RPMI7951 (cell line): ENCODE measurements at places on chromosomes 5 and 9. TPM values are rescaled to one million over a fixed set of nuclear protein-coding genes. Genes with fewer than 3 reads are reported as not detected.

DNA sequence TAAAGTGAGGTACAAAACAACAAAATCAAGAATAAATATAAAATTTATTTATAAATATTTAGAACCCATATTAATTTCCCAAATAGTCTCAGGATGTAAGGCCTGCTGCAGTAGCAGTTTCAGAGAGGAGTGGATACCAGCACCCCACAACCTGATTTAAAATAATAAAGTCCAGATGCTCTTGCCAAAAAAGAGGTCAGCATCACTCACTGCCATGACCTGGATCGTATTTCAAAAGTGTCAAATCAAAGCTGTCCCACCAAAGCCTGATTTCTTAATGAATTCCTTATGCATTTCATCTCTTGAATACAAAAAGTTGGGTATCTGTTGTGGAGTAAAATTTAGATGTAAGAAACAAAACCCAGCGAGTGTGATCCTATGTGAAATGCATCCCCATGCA, 58.0 kb upstream of the ROR2 start:
- DNase-seq: peak; percentile 19

The PCDHGA2 gene
- total RNA-seq: 6.8 and 7.0 TPM in 2 replicates

The IL9 gene
- not detected in 2 replicates for total RNA-seq

DNA sequence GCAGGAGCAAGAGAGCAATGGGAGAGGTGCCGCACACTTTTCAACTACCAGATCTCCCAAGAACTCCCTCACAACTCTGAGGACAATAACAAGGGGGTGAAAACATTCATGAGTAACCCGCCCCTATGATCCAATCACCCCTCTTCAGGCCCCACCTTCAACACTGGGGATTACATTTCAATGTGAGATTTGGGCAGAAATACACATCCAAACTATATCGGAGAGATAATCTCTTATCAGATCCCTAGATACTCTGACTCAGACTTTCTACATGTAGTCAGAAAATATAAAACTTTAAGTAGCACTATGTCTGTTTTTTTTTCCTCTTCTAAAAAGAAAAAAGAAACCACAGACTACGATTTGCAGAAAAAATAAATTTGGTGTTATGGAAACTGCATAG, 1595.9 kb upstream of the NUDT12 start:
- no peak for DNase-seq

DNA sequence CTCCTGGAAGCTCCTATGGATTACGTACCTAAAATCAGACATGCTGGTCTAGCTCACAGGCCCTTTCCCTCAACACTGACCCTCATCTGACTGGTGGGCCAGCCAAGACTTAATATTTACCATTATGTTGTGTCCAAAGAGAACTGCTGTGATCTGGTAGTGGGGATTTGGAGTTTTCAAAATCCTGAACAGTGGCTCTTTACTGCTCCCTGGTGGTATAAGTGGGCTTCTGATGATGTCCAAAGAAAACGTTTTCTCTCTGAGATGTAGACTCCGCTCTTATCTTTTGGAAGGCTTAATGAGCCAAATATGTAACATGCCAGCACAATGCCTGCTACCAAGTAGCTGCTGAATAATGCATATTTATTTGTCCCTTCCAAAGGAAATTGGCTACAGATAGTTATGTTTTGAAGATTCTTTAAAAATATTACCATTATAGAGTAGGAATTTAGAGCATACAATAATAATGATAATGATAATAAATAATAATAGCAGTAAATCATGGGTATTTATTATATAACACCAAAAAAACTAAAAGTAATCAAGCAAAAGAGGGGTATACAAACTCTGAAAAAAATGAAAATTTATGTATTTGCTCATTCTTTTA, 406.6 kb upstream of the TNC start:
- peak; percentile 75 for DNase-seq

GRCh38 chr5:146920351-146920881, 41.9 kb upstream of the PPP2R2B start:
- no peak for DNase-seq

DNA sequence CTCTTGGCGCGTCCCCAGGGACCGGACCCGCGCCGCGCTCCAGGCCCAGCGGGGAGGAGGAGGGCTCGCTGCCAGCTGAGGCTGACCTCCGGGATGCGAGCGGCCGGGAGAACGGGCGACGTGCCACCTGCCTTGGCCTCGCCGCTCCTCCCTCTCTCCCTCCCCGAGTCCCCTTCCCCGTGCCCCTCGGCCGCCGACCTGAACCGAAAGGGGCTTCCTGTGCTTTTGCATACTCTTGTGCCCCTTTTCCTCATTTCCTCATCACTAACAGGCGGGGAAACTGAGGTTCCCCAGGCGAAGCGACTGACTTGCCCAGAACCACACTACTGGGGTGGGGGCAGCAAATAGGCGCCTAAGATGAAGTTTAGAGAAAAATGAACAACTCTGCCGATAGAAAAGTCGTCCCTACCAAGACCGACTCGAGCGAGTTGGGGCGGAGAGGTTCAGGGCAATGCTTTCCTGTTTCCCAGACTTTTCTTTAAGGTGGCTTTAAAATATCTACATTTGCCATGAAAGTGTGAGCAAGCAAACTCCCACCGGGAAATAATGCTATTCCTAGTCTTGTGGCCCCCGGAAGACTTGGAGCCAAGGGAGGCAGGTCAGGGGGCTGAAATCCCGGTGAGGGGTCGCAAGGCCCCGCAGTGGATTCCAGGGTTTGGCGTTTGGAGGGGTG, 580 bp upstream of the DUSP1 start:
- DNase-seq: peak; percentile 46

The OR1Q1 gene
- total RNA-seq: not detected in 2 replicates

The AIF1L gene
- 0.39 and 0.72 TPM in 2 replicates for total RNA-seq

DNA sequence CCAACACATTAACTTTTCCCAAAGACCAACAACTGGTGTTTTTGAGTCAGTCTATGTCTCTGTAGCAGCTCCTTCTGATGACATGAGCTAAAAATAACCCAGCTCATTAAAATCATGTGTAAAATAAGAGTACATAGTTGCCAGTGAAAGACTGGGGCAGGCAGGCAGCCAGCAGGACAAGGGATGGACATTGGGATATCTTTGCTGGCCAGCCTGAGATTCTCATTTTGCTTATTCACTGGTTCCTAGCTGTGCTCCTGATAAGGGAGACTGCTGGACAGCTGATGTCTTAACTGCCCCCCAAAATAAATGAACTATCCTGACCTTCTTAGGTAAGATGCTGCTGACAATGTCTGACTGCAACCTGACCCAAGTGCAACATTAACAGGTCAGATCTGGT, 33.9 kb downstream of the EPB41L4B start:
- DNase-seq: no peak

GRCh38 chr5:35773967-35774366, 82.7 kb upstream of the IL7R start:
- DNase-seq: peak; percentile 29

The ZDHHC21 gene
- total RNA-seq: 2.7 and 4.1 TPM in 2 replicates

DNA sequence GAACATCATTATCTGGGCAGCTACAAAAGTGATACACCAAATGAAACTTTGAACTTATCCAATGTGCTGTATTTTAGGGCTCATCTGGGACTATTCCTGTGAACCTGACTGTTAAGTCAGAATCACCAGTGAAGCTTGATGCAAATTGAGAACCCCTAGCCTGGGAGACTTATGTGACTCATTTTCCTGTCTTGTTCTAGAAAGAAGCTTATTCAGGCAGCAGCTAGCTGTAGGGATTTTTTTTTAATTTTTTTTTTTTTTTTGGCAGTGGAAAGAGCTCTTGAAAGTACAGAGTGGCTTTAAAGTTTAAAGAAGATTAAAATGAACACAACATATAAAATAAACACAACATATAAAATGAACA, 81.1 kb upstream of the TNFAIP8 start:
- DNase-seq: peak; percentile 62

GRCh38 chr5:171961117-171961516, 45.3 kb downstream of the FBXW11 start:
- DNase-seq: no peak

The RFESD gene
- 2.4 and 4.8 TPM in 2 replicates for total RNA-seq

The TSSK1B gene
- not detected in 2 replicates for total RNA-seq

The FGFR4 gene
- 1.9 and 2.0 TPM in 2 replicates for total RNA-seq

DNA sequence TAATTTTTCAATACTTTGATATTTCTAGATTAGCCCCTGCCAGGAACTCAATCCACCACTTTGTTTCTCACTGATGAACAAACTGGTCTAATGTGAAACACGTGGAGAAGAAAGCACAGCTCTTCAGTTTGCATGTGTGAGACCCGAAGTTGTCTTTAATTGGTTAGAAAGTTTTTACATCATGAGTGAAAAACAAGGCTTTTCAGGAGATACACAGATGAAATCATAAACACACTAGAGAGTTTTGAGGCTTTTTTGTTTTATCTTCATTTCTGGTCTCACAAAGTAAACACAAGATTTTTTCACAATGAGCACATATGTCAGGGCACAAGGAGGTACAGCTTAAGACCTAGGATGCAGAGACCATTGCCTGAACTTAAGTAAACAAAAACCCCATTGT, 84.5 kb upstream of the MOCS2 start:
- peak; percentile 6 for DNase-seq

- DNase-seq: no peak
These were observed 43.9 kb downstream of the ARHGAP26 start for GRCh38 chr5:142814122-142814521.

DNA sequence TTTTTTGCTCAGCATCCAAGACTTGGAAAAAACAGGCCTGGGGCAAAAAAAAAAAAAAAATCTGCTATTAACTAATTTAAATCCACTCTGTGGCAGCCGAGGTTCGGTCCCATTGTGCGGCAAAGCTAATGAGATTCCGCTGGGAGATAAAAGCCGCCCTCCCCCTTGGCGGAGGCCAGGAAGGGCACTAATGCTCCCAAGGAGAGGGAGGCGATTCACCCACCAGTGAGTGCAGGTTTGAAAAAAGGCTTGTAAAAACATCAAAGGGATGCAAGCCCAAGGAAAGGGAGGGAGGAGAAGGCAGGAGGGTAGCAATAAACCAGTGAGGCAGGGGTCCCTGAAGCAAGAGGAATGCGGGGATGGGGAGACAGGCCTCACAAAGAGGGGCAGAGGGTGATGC, 129.5 kb upstream of the RAPGEF1 start:
- no peak for DNase-seq

DNA sequence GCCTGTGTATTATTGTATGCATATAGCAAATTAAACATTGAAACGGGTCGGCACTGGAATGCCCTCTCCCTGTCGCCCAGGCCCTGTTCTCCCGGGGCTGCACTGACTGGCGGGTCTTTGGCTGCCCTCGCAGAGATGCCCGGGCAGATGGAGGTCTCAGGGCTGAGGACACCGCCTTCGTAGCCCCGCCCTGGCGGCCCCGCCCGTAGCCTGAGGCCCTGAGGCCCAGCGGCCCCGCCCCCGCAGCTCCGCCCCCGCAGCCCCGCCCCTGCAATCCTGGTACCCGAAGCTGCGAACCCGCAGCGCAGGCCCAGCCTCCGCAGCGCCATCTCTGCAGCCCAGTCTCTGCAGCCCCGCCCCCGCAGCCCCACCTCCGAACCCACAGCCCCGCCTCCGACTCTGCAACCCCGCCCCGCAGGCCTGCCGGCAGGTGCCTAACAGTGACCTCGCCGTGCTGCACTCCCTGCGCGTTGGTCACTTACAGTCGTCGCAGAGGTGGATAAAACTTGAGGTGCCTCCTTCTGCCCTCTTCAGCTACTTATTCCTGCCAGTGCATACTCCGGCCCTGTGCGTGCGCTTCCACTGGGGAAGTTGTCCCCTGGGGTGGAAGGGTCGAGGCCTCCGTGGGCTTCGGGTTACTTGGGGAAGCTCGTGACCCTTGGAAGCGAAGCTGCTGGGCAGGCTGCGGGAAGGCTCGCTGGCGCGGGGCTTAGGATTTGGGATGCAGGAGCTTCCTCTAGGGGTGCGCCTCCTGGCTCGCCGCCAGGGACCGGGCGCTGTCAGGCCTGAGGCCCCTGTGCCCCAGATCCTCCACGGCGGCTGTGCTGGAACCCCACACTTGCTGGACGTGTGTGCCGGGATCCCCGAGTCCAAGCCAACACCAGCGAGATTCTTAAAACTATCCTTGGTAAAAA, 72.3 kb downstream of the ICE1 start:
- DNase-seq: peak; percentile 5

The SLC45A2 gene
- total RNA-seq: 0.49 and 2.0 TPM in 2 replicates

DNA sequence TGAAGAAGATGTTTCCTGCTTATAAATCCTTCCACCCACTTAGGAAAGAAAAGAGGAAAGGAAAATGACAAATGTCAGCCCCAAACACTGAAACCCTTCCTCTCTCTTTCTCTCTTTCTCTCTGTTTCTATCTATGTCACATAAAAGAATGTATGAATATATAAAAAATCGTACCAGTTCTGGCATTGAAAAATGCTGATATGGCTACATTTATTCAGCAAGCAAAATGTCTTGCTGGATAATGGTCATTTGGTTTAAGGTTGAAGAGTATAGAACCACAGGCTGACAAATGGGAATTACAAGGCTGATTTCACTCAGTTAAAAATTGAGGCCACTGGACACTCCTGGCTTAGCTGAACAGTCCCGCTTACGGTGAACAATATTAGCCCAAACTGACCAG, 335.9 kb downstream of the PARP8 start:
- DNase-seq: no peak

DNA sequence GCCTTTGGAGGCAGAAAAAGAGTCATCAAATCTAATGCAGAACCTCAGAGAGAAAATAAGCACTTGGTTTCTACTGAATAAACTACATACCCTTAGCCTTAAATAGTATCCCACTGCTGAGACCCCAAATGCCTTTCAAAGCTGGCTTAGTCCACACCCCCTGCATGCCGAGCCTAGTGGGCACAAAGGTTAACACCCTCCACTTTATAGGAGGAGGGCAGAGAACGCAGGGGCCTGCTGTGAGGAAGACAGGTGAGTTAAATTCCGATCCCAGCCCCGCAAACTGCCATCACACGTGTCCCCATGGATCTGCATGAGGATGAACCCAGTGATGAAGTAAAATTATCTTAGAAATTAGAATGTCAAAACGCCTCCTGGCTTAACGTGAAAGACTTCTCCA, 19.5 kb upstream of the HSD17B3 start:
- DNase-seq: no peak

DNA sequence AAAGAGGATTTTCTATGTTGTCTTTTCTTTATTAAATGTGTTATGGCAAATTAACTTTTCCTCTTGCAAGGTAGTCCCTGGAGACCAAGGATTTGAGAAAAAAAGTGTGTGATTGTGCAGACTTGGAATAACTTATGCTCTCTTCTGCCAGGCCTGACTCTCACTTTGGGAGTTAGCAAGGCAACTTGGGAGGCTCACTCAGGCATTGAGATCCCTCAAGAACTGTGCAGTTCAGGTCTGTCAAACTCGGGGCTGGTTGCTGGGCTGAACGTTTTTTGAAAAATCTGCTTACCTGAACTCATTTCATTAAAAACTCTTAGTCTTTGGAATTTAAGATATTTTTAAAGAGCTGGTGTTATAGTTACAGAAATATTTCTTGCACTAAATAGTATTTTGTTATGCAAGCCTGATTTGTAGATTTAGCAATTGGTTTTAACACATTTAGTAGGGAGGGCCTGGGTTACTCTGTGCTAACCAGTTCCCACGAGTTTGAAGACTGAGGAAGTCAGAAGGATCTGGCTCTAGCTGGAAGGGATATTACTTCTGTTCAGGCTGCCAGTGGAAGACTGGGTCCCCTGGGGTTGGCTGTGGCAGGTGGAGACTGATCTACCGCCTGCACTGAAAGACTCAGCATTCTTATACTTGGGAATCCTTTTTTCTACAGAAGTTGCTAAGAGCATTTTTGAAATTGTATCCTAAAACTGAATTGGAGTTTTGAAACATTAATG, 150.4 kb upstream of the PCSK5 start:
- DNase-seq: no peak

The TMEM174 gene
- not detected in 2 replicates for total RNA-seq
